ENCODE measurements at places on chromosomes 3 and 15. TPM values are rescaled to one million over a fixed set of nuclear protein-coding genes. Genes with fewer than 3 reads are reported as not detected.

CPNE9 gene
- not detected for total RNA-seq

PLA2G4E gene
- total RNA-seq, result not detected

MESP2 gene
- total RNA-seq, result not detected

- no peak for DNase-seq
Observed at GRCh38 chr3:147414390-147415138, 5.4 kb downstream of the ZIC1 start.

DNA sequence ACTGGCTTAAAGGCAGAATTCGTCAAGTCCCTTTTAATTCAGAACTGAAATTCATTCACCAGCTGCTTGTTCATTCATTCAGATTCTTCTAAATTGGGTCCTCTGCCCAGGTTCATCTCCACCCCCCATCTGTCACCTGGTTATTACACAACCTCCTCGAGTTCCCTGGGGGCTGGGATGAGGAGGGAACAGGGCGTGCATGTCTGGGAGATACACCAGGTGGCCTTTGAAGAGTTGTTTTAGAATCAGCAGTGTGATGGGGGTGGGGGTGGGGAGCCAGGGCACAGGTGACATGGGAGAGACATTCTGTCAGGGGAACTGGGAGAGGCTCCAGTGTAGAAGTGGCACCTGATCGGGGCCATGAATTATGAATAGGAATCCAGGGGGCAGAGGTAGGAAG is 8.2 kb downstream of the SNX33 start:
- no peak for DNase-seq

- DNase-seq, result no peak
Observed at GRCh38 chr3:165148876-165149441, 47.2 kb downstream of the SLITRK3 start.

DNA sequence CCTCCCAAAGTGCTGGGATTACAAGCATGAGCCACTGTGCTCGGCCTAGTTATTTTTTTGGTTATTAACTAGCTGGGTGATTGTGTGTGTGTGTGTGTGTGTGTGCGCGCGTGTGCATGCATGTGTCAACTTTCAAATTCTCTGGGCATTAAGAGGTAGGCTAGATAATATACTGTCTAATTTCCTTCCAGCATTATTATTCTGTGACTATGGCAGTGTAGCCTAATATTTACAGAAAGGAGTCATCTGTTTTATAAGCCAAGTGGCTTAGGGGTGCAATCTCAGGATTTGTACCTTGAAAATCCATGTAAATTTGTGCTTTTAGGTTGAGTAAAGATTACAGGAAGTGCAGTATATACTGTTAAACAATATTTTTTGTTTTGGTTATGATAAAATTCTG is 85.1 kb upstream of the ZBTB20 start:
- DNase-seq, result no peak
